H4 (cell line): ENCODE measurements at places on chromosomes 2 and 18. TPM values are rescaled to one million over a fixed set of nuclear protein-coding genes. Genes with fewer than 3 reads are reported as not detected.
A peak's percentile ranks its signal among the peaks of the same experiment; 100 is the strongest.

Gene ALKAL2
- not detected in 2 replicates for total RNA-seq

- DNase-seq = no peak
Measured at GRCh38 chr18:23634692-23635091, 28.0 kb downstream of the ANKRD29 start.

Gene ZAP70
- not detected in 2 replicates for total RNA-seq

Gene BOLL
- total RNA-seq = not detected in 2 replicates

- DNase-seq = no peak
Measured at GRCh38 chr2:174334781-174335251, at the start of gene SP9. TSS of gene SP9 (plus strand) at chr2:174334954. CDS start at chr2:174335093, 139 bp downstream.

Gene FAM237A
- total RNA-seq = not detected in 2 replicates

DNA sequence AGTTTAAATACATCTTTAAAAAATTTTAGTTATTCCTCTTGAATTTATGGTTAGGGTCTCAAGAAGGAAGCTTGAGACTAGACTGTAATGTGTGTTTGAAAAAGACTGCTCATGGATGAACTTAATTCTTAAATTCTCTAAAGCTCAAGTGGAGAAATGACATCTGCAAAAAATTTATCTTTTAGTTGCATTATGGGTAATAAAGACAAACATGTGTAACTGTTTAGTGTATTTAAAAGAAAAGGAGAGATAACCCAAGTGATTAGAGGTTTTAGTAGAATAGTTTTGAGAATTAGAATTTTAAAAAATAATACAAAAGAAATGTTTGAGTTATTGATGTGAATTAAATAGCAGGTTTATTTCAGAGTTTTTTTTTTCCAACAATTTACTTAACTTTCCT, 36.7 kb downstream of the GALNT1 start:
- DNase-seq = no peak

Gene LTBP1
- total RNA-seq = 3.1 and 4.8 TPM in 2 replicates

GRCh38 chr2:21289989-21290388, 166.2 kb downstream of the TDRD15 start:
- no peak for DNase-seq

Gene CDKL4
- not detected in 2 replicates for total RNA-seq

DNA sequence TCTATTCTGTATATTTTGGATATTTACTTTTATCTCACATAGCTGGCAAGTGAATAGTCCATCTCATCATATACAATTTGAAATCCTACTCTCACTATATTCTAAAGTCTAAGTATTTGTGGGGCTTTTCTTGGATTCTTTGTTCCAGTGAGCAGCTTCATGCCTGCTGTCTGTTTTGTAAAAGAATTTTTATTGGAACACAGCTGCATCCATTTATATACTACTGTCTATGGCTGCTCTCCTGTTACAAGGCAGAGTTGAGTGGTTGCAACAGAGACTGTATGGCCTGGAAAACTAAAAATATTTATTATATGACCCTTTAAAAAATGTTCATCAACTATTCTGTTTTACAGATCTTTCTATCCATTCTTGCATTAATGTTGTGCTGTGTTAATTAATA, 193.3 kb upstream of the KLHL14 start:
- DNase-seq = no peak

Gene ZNF804A
- total RNA-seq = 4.0 and 6.0 TPM in 2 replicates

GRCh38 chr2:216696321-216696720, 972 bp upstream of the IGFBP5 start:
- DNase-seq = no peak

- no peak for DNase-seq
Measured at GRCh38 chr2:215320102-215320501, 8.2 kb downstream of the ATIC start.

Gene UGT1A10
- total RNA-seq = not detected in 2 replicates

DNA sequence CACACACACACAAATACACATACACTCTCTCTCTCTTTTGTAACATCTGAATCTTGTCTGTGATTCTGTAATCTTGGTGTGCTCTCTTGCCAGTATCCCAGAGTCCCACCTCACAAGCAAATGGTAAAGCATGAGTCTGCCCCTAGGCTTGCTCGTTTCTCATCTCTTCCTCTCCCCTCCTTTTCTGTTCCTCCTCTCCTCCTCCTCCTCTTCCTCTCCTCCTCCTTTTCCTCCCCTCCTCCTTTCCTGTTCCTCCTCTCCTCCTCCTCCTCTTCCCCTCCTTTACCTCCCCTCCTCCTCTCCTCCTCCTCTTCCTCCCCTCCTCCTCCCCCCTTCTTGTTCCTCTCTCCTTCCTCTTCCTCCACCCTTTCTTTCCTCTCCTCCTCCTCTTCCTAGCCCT, 59.0 kb downstream of the TNFRSF11A start:
- DNase-seq = no peak

Gene RTTN
- total RNA-seq = 10.1 and 12.2 TPM in 2 replicates

DNA sequence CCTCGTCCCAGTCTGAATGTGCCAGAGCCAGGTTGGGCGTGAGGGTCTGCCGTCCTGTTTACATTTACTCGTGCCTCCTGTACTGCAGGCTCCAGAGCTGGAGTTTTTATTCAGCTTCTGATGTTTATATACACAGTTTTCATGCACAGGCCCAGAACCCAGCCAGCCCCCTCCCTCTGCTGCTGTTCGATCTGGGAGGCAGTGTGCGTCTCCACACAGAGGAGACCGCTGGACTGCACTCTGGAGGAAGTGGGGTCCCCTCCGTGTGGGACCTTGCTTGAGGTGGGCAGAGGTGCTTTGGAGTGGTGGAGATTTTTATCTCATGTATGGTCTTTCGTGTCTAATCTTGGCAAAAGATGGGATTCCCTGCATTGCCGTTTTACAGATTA, 90.6 kb downstream of the GLI2 start:
- no peak for DNase-seq

GRCh38 chr18:72201032-72201431, 343.1 kb downstream of the CBLN2 start:
- no peak for DNase-seq

Gene SUCLG1
- 86.6 and 91.8 TPM in 2 replicates for total RNA-seq

DNA sequence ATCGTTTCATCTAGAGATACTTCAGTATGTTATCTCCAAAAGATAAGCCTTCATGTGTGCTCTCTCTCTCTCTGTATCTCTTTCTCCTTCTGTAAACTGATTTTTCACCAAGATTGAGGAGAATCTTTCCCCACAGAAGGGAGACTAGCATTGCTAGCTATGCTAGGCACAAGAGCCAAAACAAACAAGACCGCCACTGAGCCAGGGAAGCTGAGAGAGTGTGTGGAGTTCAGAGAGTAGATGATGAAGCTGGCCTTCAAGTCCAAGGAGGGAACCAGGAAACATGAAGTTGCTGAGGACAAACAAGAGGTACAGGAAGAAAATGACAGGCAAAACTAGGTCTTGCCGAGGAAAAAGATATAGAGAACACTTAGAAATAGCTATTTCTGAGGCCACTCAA, 23.4 kb downstream of the DAPL1 start:
- no peak for DNase-seq

- DNase-seq = no peak
Measured at GRCh38 chr2:109379507-109379906, 234.3 kb downstream of the SEPTIN10 start.

DNA sequence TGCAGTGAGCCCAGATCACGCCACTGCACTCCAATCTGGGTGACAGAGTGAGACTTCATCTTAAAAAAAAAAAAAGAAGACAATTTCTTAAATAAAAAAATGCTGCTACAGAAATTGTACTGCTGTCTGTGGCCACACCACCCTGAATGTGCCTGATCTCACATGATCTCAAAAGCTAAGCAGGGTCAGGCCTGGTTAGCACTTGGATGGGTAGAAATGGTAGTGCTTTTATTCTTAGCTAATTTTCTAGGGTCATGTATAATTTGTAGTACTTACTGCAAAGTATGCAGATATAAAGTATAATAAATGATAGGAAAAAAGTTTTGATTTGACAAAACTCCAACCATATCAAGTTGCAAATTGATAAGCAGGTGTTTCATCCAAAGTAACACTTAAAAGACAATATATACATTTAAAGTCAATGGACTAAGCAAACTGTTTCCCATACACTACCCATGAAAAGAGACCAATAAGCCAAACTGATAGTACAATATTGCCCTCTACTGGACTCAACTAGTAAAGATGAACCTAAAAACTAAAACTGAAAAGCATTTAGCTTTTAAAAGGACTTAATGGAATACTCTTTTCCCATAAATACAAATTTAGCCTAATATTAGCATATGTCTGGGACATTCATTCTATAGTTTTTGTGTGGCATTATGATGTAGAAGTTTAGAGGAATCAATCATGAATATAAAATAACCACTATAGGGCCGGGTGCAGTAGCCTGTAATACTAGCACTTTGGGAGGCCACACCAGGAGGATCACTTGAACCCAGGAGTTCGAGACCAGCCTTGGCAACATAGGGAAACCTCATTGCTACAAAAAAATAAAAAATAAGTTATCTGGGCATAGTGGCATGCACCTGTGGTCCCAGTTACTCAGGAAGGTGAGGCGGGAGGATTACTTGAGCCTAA, 18.6 kb upstream of the PEX13 start:
- peak; percentile 43 for DNase-seq

GRCh38 chr2:46695283-46695682, 215.9 kb downstream of the TMEM247 start:
- no peak for DNase-seq

- peak; percentile 53 for DNase-seq
Measured at GRCh38 chr2:72780477-72780876, 45.4 kb downstream of the EXOC6B start.

GRCh38 chr18:31619291-31619690, 27.6 kb downstream of the TTR start:
- DNase-seq = no peak

Gene SLC4A5
- 0.02 and 0.23 TPM in 2 replicates for total RNA-seq

DNA sequence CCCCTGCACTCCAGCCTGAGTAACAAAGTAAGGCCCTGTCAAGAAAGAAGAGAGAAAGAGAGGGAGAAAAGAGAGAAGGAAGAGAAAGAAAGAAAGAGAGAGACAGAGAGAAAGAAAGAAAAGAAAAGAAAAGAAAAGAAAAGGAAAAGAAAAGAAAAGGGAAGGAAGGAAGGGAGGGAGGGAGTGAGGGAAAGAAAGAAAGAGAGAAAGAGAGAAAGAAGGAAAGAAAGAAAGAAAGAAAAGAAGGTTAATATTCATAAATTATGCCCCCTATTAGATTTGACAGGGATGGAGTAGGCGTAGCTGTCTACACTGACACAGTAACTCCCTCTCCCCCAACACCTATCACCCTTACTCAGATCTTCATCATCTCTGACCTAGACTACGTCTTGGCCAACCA, 202.3 kb downstream of the SP3 start:
- no peak for DNase-seq

Gene MC5R
- total RNA-seq = 0.10 TPM in 1 of 2 replicates, not detected in the other

Gene PLCD4
- 0.29 and 1.3 TPM in 2 replicates for total RNA-seq

Gene LIPG
- 0.17 and 0.49 TPM in 2 replicates for total RNA-seq

Gene TSPYL6
- total RNA-seq = not detected in 2 replicates

DNA sequence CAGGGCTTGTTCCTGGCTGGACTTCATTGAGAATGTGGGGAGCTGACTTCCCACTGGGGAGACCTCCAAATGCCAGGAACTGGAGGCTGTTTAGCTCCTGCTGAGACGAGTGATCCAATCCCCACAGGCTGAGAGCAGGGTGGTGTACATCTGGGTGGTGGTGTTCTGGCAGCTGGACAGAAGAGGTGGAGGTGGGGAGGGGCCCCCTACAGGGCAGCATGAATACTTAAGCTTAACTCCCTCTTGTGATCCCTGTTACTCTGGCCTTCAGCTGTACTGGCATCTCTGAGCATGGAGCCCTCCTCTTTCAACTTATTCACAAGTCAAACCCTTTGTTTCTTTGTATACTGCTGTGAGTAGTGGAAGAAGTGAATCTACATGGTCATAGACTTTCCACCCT, 167.8 kb upstream of the LYPD1 start:
- DNase-seq = no peak

- no peak for DNase-seq
Measured at GRCh38 chr2:10027660-10028330, 15.6 kb upstream of the KLF11 start.

DNA sequence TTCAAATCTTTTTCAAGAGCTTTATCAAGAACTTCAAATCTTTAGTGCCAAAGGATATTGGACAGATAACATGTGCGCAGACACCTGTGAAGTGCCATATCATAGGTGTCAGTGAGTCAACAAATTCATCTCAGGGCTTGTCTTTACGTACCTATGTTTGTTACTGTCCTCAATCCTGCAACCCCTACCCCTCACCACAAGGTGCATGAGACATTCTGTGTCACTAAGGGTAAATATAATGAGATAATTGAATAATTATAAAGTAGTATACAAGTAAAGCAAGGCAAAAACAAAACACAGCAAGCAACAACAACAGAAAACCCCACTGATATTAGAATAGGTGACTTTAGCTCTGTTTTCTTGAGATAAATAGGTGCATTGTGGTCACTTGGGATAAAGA, 1495.8 kb upstream of the TMEFF2 start:
- DNase-seq = no peak

Gene MGAT4A
- total RNA-seq = 5.2 and 5.6 TPM in 2 replicates

Gene IL1A
- 0.06 TPM in 1 of 2 replicates, not detected in the other for total RNA-seq

DNA sequence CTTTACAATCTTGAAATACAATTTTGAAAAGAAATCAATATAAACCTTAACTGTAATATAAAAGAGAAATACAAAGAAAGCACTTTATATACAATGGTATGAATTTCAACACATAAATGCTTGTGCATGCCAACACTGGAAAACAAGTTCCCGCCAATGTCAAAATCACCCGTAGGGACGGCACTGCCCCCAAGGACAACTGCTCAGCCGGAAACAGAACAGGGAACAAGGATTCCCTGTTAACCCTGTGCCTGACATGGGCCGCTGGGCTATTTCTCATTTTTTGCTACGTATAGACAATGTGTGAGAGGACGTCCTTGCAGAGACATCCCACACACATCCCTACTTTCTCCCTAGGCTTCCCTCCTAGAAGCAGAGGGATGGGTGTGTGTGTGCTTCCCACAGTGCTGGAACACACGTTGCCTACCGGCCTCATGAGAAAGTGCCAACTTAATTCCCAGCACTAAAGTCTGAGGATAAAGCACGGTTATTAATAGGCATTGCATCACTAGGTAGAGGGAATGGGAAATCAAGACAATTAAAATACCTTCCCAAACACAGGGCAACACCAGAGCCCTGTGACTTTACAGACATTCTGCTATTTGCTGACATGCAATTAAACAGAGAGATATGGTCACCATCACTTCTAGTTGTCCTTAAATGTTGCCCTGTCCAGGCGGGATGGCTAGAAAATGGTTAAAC, 14.4 kb downstream of the AFG3L2 start:
- no peak for DNase-seq

DNA sequence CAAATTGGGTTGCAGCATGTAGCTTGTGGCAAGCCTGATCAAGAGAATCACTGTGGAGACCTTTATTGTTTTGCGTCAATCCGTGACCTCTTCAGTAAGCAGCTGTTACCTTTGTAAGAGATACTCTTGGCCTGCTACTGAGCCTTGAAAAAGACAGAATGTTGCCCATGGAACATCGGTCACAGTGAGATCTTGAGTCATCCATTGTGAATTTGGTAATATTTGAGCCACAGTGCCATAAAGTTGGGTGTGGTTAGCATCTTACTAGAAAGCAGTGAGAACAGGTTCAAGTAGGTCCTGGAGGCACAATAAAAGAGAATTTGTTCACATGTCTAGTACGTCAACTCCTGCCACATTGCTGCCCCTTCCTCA, 12.7 kb upstream of the EFR3B start:
- no peak for DNase-seq

Gene CXCR1
- total RNA-seq = not detected in 2 replicates

Gene SLC23A3
- total RNA-seq = 0.12 TPM in 1 of 2 replicates, not detected in the other
